ENCODE measurements at places on chromosomes 3 and 15.

- no peak for DNase-seq
Observed at GRCh38 chr3:55194376-55194775, 266.5 kb upstream of the LRTM1 start.

DNA sequence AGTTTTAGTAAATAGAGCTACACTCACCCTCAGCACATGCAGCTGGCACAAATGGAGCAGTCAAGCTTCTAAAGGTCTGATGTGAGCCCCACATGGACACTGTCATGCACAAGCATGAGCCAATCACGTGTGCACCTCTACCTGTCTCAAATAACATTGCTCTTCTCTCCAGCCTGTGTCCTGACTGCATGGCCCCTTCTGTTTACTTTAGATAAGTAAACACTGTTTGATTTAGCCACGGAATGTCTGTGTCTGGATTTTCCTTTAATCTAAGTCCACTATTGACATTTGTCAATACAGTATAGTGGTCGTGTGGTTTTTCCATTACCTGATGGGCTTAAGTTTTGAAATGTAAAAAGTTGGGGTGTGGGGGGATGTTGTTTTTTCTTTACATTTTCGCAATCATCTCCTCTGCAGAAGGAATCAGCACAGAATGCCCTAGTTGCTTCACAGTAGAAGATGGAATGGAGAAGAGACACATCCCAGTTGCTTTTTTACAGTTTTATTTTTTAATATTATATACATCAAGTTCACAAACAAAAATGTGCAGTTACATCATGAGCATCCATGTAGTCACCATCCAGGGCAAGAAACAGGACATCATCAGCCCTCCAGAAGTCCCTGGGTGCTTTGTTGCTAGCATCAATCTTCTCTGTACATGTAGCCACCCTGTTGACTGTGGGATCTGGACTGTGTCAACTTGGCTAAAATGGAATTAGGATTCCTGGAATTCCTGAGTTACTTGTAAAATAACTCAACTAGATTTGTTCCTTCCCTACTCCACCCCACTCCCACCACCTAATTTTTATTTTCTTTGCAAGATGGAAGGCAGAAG is 146.1 kb downstream of the UACA start:
- no peak for DNase-seq

DNA sequence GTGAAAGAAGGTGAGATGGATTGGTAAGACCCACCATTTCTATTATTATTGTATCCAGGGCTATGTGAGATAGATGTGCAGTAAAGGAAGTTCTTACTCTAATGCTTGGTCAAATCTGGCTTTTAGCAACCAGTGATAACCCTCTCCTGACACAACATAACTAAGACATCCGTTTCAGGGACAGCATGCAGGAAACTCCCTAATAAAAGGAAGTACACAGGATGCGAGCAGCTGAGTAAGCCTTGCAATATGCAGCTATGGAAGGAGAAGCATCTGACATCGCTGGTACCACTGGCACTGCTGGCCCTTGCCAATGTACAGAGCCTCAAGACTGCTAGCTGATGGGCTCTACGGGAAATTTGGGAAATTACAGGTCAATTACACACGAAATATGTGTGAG is 662.3 kb downstream of the NR2F2 start:
- no peak for DNase-seq

GRCh38 chr3:52893723-52894122 is 3.6 kb downstream of the STIMATE start:
- no peak for DNase-seq

GRCh38 chr3:139283301-139283700 is 60.5 kb upstream of the MRPS22 start:
- no peak for DNase-seq

- DNase-seq, result peak; percentile 76
Observed at GRCh38 chr3:126266291-126266840, 86.0 kb upstream of the ALDH1L1 start.

DNA sequence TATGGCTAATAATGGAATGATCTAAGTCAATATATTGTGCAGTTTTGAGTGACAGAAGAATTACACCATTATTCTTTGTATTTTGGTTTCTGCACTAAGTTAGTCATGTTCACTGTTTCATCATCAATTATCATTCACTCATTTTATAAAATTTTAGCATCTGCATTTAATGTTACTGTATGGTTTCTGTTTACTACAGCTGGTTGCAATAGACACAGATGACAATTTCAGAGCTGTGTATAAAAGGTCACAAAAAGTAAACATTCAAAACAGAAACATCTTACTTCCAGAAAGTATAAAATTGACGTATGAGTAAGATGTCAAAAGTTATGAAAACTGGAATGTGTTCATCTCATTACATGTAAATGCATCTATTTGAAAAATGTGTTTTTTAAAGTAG is 111.1 kb upstream of the GBE1 start:
- no peak for DNase-seq

DNA sequence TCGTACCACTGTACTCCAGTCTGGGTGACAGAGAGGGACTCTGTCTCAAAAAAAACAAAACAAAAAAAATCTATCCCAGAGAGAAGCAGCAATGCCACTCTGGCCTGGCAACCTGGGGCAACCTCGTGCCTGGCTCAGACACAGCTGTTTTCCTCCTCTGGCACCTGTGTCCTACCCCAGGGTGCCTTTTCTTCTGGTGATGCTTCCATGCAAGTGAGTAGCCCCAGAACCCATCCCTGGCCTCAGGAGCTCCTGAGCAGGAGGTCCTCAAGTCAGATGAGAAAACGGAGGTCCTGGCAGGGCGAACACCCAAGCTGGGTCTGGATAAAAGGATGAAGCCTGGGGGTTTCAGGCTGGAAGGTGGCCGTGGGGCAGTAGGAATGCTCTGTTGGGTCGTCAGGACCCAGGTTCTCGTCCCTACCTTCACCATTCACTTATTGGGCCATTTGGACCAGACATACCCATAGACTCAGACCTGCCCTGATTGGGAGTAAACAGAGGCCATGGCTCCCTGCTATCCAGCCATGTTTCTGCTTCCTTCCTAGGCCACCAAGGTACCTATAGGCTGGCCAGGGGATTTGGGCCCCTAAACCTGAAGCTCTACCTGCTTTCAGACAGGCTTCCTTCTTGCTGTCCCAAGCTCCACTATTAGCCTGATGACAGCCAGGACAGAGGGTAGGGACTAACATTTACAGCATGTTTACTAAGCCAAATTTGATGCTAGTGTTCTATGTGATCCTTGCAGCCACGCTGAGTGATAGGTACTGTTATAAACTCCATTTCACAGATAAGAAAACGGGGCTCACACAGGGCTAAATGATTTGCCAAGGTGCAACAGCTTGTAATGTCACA is 102.2 kb downstream of the DAPK2 start:
- DNase-seq, result no peak

- DNase-seq, result no peak
Observed at GRCh38 chr3:120344349-120344748, 4.8 kb downstream of the LRRC58 start.

GRCh38 chr3:57911593-57911992 is 96.6 kb upstream of the FLNB start:
- no peak for DNase-seq

GRCh38 chr3:129966876-129967275 is 7.6 kb upstream of the TRH start:
- no peak for DNase-seq

- DNase-seq, result no peak
Observed at GRCh38 chr3:128443771-128444170, 22.9 kb downstream of the DNAJB8 start.

DNA sequence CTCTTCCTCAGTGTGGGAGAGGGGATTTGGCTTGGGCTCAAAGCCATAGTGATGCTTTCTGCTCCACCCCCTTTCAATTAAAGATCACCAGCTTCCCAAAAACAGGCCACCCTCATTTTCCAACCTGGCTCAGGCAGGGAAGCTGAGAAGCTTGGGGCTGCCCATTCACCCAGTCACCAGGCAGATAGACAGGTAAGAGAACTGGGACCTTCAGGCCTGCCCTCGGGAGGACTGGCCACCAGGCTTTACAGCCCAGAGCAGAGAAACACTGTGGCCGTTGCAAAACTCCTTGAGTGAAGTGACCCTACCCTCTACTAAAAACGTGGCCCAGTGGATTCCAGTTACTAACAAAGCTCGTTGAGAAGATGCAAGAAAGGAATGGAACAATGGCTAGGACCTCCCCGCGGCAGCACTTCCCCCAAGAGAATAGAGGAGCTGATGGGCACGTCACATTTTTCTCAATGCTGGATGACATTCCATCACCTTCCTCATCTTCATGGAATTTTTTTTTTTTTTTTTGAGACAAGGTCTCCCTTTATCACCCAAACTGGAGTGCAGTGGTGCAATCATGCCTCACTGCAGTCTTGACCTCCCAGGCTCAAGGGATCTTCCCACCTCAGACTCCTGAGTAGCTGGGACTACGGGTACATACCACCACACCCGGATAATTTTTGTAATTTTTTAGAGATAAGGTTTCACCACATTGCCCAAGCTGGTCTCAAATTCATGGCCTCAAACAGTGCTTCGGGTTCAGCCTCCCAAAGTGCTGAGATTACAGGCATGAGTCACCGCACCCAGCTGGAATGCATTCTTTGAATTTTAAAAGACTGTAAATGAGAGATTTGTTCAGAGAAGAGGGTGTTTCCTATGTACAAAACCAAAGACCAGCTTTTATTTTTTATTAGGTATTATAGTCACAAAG is 37.9 kb downstream of the LIPC start:
- DNase-seq, result peak; percentile 34

- DNase-seq, result no peak
Observed at GRCh38 chr3:51269466-51269865, 115.6 kb upstream of the MANF start.

DNA sequence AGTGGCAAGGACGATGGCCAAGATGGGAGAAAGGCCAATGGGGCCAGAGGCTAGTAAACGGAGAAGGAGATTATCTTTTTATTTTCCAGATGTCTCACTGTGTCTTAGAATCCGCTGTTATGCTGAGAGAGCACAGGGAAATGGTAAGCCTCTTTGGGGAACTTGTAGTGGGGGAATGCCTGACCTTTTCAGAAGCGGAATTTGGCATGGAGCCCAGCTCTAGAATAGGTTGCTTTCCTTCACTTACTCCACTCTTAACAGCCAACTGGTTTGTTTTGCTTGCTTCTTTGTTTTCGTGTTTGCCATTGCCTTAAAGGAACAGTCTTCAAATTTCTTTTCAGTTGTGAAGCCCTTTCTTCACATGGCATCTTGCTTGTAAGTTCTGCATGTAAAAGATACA is 316.2 kb upstream of the THRB start:
- no peak for DNase-seq

DNA sequence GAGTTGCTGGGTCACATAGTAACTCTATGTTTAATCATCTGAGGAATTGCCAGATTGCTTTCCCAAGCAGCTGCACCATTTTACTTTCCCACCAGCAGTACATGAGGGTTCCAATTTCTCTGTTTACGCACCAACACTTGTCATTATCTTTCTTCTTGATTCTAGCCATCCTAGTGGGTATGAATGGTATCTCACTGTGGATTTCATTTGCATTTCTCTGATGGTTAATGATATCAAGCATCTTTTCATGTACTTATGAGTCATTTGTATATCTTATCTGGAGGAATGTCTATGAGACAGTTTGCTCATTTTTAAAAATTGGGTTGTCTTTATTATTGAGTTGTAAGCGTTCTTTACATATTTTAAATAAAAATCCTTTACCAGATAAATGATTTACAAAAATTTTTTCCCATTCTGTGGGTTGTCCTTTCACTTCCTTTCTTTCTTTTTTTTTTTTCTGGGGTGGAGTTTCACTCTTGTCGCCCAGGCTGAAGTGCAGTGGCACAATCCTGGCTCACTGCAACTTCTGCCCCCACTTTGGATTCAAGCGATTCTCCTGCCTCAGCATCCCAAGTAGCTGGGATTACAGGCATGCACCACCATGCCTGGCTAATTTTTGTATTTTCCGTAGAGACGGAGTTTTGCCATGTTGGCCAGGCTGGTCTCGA is 8.9 kb upstream of the SGO1 start:
- DNase-seq, result no peak

- no peak for DNase-seq
Observed at GRCh38 chr3:156037356-156037755, 83.0 kb upstream of the KCNAB1 start.

- no peak for DNase-seq
Observed at GRCh38 chr3:43497422-43497821, 124.4 kb downstream of the ANO10 start.

GRCh38 chr15:92662762-92663161 is 7.2 kb upstream of the FAM174B start:
- no peak for DNase-seq

DNA sequence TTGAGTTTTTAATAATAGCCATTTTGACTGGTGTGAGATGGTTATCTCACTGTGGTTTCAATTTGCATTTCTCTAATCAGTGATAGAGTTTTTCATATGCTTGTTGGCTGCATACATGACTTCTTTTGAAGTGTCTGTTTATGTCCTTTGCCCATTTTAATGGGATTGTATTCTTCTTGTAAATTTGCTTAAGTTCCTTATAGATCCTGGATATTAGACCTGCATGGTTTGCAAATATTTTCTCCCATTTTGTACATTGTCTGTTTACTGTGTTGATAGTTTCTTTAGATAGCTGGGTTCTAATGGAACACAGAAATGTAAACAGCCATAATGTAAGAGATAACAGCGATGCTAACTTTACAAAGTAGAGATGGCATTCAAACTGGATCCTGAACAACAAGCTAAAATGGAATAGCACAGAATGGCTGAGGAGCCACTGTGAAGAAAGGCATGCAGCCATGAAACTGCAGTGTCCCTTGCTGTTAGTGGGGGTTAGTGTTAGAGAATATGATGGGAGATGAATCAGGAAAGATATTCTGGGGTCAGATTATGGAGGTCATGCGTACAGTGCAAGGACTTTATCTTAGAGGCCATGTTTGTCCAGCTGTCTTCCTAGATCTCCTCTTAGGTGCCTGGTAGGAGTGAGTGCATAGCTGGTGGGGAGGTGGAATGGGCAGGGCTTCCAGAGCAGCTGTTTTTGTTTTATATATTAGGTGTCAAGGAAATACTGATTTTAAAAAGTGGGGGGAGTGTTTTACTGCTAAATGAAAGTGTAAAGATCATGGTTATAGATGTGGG is 48.1 kb downstream of the BBS4 start:
- no peak for DNase-seq

GRCh38 chr3:122356402-122356801 is 26.6 kb downstream of the MIX23 start:
- DNase-seq, result peak; percentile 13

DNA sequence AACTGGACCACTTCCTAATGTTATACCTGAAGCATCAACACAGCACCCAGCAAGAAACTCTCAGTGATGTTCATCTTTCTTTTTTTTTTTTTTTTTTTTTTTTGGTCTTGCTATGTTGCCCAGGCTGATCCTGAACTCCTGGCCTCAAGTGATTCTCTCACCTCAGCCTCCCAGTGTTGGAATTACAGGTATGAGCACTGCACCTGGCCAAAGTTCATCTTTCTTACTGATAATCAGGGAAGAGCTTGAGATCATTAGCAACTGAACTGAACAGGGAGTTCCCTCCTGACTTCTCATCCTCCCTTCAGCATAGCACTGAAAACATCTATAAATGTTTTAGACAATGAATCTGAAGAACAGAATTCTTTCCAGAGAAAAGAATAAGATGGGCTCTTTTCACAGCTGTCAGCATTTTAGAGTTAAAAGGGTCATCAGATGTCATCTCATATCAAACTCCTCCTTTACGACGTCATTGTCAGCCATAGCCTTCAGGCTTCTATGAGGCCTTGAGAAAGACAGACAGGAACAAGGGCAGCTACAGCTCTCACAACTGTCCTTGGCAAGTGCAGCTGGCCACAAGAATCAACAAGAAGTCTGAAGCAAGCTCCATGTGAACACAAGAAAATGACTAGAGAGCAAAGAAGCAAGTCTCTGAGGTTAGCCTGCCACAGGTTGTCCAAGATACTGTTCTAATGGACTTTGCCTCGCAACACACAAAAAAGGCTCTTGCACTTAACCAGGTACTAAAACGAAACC is 33.8 kb downstream of the SCAP start:
- DNase-seq, result no peak

GRCh38 chr3:138434875-138435772 is 708 bp downstream of the ESYT3 start:
- DNase-seq, result no peak

Data from head of caudate nucleus (tissue), 42 donors.